Cardiac muscle cell (in vitro differentiated cells and primary cell): ENCODE measurements at places on chromosomes 5 and 9. TPM values are rescaled to one million over a fixed set of nuclear protein-coding genes. Genes with fewer than 3 reads are reported as not detected.

ALDH1A1 gene
- total RNA-seq = 0.48 and 3.0 TPM in 2 replicates

SEMA5A gene
- 14.6 and 16.6 TPM in 2 replicates for total RNA-seq

TRIM41 gene
- 29.4 and 30.1 TPM in 2 replicates for total RNA-seq

TAF11L10 gene
- not detected in 2 replicates for total RNA-seq

GM2A gene
- 53.7 and 56.3 TPM in 2 replicates for total RNA-seq

DOCK2 gene
- 3.3 and 4.7 TPM in 2 replicates for total RNA-seq

PITX1 gene
- total RNA-seq = 0.07 TPM in 1 of 2 replicates, not detected in the other

SCGB3A2 gene
- total RNA-seq = not detected in 2 replicates

MLANA gene
- total RNA-seq = not detected in 2 replicates

GAPT gene
- not detected in 2 replicates for total RNA-seq

ERGIC1 gene
- 77.3 and 85.1 TPM in 2 replicates for total RNA-seq

LRRC26 gene
- not detected in 2 replicates for total RNA-seq

SPATA31A3 gene
- total RNA-seq = not detected in 2 replicates

TMEM252 gene
- not detected in 2 replicates for total RNA-seq

HTR4 gene
- 0.67 and 2.3 TPM in 2 replicates for total RNA-seq

PCDHGA5 gene
- 1.1 and 1.2 TPM in 2 replicates for total RNA-seq

OGN gene
- 0.11 TPM in 1 of 2 replicates, not detected in the other for total RNA-seq

BHMT gene
- 0.49 TPM in 1 of 2 replicates, not detected in the other for total RNA-seq

TENT4A gene
- 10.1 and 27.0 TPM in 2 replicates for total RNA-seq

IGFBPL1 gene
- total RNA-seq = 12.6 and 24.2 TPM in 2 replicates

IL7R gene
- total RNA-seq = not detected in 2 replicates

CCDC180 gene
- 3.7 and 15.7 TPM in 2 replicates for total RNA-seq

SLC45A2 gene
- 0.85 TPM in 1 of 2 replicates, not detected in the other for total RNA-seq

DMRTA1 gene
- 3.8 and 4.8 TPM in 2 replicates for total RNA-seq

KCNV2 gene
- not detected in 2 replicates for total RNA-seq

ADRA1B gene
- total RNA-seq = 1.8 and 2.9 TPM in 2 replicates

CD274 gene
- total RNA-seq = 0.39 TPM in 1 of 2 replicates, not detected in the other

ZFP2 gene
- total RNA-seq = 0.70 and 2.0 TPM in 2 replicates

DRD1 gene
- total RNA-seq = 1.3 and 3.1 TPM in 2 replicates

FRMPD1 gene
- total RNA-seq = 0.15 and 1.5 TPM in 2 replicates

INSL6 gene
- not detected in 2 replicates for total RNA-seq

PCDHB6 gene
- 1.7 and 2.1 TPM in 2 replicates for total RNA-seq

TERT gene
- 0.30 TPM in 1 of 2 replicates, not detected in the other for total RNA-seq

DMRT3 gene
- total RNA-seq = 0.35 TPM in 1 of 2 replicates, not detected in the other

MEGF9 gene
- total RNA-seq = 1.4 and 1.8 TPM in 2 replicates

GLDC gene
- total RNA-seq = 0.98 and 3.3 TPM in 2 replicates

ALDOB gene
- total RNA-seq = not detected in 2 replicates

MZB1 gene
- total RNA-seq = 2.3 and 5.3 TPM in 2 replicates

GDNF gene
- not detected in 2 replicates for total RNA-seq

SPATA31E1 gene
- total RNA-seq = not detected in 2 replicates

C5orf22 gene
- total RNA-seq = 14.7 and 31.1 TPM in 2 replicates
